ENCODE measurements at places on chromosomes 2 and 18. TPM values are rescaled to one million over a fixed set of nuclear protein-coding genes. Genes with fewer than 3 reads are reported as not detected.

Gene LYG2
- total RNA-seq = not detected

DNA sequence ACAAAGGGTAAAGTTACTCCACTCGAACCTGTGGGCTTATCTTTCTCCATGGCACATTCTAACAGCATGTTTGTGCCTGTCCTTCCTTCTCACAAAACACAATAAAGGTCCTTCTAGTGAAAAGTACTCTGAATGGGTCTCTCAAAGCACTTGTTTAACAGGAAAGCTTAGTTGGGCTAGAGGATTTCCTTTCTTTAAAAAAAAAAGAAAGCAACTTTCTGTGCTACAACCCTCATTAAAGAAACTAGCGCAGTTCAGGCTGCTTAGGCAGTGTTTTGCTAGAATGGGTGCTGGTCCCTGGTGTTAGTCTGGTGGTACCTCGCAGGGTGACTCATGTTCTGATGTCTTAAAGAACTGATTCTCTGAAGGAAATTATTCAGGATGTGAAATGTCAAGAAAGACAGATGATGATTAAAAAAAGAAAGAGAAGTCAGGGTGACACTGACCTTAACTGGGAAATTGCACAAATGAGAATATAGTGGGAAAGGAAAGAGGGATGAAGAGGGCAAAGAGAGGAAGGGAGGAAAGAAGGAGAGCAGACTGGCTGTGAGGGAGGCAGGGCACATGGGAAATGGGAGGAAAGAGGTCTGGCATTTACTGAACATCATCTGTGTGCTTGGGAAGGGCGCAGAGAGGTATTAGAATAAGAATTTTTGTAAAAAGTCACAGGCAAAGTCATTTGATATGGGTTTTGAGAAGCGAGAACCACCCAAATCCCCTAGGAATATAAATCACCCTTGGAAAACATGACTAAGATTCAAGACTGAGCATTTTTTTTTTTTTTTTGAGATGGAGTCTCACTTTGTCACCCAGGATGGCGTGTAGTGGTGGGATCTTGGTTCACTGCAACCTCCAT is 74.9 kb downstream of the ATP8B1 start:
- H3K27ac ChIP-seq = peak overlapping the region; percentile 67
- no peak overlapping the region for H3K4me3 ChIP-seq
- H3K4me1 ChIP-seq = peaks cover 24% of the 10 kb centered on the region
- H3K27me3 ChIP-seq = no peaks in the 10 kb centered on the region

Gene ACADL
- not detected for total RNA-seq

- DNase-seq = no peak
- no peaks in the 10 kb centered on the region for H3K27me3 ChIP-seq
- H3K4me3 ChIP-seq = no peak overlapping the region
- no peaks in the 10 kb centered on the region for H3K36me3 ChIP-seq
Measured at GRCh38 chr2:19171409-19171808, 187.0 kb downstream of the OSR1 start.

GRCh38 chr2:30678410-30679137 is 128.7 kb downstream of the CAPN13 start:
- no peak for DNase-seq
- no peak overlapping the region for H3K4me3 ChIP-seq
- H3K27me3 ChIP-seq = no peaks in the 10 kb centered on the region
- H3K36me3 ChIP-seq = no peaks in the 10 kb centered on the region

GRCh38 chr2:97918818-97919217 is 76.9 kb downstream of the TMEM131 start:
- no peak overlapping the region for H3K27ac ChIP-seq
- no peaks in the 10 kb centered on the region for H3K4me1 ChIP-seq
- no peak overlapping the region for H3K4me3 ChIP-seq
- no peak for DNase-seq
- H3K36me3 ChIP-seq = no peaks in the 10 kb centered on the region

GRCh38 chr2:21836719-21837118 is 713.0 kb downstream of the TDRD15 start:
- no peaks in the 10 kb centered on the region for H3K36me3 ChIP-seq
- H3K27ac ChIP-seq = no peak overlapping the region
- no peaks in the 10 kb centered on the region for H3K4me1 ChIP-seq
- no peak for DNase-seq
- no peaks in the 10 kb centered on the region for H3K27me3 ChIP-seq

DNA sequence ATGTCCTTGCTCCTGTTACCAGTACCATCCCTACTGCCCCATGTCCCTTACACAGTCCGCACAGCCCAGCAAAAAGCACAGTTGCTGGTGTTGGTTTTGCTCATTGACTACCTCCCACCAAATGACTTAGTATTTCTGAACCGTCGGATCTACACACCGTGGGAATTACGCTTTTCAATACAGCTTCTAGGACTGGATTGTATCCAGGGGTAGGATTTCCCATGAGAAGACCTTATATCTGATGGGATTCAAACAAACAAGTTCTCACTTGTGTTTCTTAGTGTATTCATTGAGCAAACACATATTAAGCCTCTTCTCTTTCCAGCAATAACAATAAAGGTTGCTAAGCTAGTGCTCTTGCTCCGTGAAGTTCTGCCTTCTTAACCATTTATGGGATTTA is 25.8 kb downstream of the TRAPPC12 start:
- H3K4me3 ChIP-seq = no peak overlapping the region
- no peak for DNase-seq
- H3K4me1 ChIP-seq = no peaks in the 10 kb centered on the region
- peaks cover 24% of the 10 kb centered on the region for H3K36me3 ChIP-seq
- no peak overlapping the region for H3K27ac ChIP-seq

DNA sequence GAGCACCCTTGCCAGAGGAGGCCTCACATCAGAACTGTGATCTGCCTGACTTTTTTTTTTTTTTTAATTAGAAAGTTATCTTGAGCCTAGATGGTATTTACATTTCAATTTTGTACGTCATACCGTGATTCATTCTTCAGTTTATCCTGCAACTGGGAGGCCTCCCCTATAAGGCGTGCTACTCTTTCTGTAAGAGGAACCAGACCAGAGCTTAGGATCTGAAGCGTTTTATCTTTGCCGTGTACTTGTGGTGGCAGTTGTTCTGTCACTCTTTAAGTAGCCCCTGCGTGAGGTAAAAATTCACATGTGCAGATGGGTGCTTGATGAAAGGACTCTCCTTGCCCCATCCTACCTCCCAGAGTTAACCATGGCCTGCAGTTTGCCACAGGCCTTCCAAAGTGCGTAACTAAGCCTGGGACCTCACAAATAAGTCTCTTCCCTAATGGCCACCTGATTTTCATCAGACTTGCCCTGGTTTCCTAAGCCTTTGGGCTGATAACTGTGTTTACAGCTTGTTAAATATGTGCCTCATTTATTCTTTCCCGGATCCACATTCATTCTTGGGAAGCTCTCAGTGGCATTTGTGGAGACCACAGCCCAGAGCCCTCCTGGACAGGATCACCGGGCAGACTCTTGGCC is 96.0 kb downstream of the MTCL1 start:
- no peaks in the 10 kb centered on the region for H3K27me3 ChIP-seq
- H3K27ac ChIP-seq = peak overlapping the region; percentile 95

Gene CCBE1
- 53.0 TPM for total RNA-seq

DNA sequence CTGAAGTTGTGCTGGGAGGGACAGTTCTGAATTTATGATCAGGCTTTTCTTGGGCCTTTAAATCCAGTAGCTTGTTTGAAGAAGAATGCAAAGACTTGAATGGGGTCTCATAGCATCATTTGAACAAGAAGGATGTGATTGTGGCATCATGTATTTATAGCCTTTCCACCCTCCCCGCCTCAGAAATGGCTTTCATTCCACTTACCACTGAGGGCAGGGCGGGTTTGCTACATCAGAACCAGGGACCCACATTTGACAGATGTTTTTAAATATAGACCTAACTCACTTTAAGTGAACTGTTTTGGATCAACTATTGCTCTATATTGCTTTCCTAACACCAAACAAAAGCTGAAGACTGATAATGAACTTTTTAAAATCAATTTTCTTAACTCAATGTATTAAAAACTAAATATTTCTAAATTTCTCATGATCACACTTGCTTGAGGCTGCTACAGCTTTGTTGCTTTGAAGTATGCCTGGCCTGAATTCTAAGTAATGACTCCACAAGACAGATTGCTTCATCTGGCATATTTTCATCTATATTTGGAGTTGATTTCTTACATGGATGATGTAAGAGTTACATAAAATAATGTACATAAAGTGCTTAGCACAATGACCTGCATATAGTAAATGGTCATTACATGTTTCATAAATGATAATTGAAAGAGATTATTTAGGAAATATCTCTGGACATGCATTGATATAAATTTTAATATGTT is 1552.9 kb upstream of the SLC39A10 start:
- no peaks in the 10 kb centered on the region for H3K27me3 ChIP-seq
- no peak for DNase-seq
- H3K4me1 ChIP-seq = no peaks in the 10 kb centered on the region
- H3K4me3 ChIP-seq = no peak overlapping the region

GRCh38 chr18:45275367-45276113 is 339.7 kb upstream of the SLC14A2 start:
- no peaks in the 10 kb centered on the region for H3K27me3 ChIP-seq
- H3K27ac ChIP-seq = no peak overlapping the region
- DNase-seq = no peak
- no peaks in the 10 kb centered on the region for H3K4me1 ChIP-seq

Gene COL3A1
- total RNA-seq = 3,160 TPM

Gene WDR75
- total RNA-seq = 36.2 TPM

GRCh38 chr2:127598711-127599110 is 47.2 kb upstream of the GPR17 start:
- no peak overlapping the region for H3K4me3 ChIP-seq
- peaks cover 7% of the 10 kb centered on the region for H3K4me1 ChIP-seq
- no peaks in the 10 kb centered on the region for H3K27me3 ChIP-seq
- no peaks in the 10 kb centered on the region for H3K36me3 ChIP-seq
- peak; percentile 25 for DNase-seq

- DNase-seq = no peak
- H3K27ac ChIP-seq = no peak overlapping the region
- H3K4me1 ChIP-seq = no peaks in the 10 kb centered on the region
Measured at GRCh38 chr18:79274823-79275222, 120.9 kb upstream of the NFATC1 start.

DNA sequence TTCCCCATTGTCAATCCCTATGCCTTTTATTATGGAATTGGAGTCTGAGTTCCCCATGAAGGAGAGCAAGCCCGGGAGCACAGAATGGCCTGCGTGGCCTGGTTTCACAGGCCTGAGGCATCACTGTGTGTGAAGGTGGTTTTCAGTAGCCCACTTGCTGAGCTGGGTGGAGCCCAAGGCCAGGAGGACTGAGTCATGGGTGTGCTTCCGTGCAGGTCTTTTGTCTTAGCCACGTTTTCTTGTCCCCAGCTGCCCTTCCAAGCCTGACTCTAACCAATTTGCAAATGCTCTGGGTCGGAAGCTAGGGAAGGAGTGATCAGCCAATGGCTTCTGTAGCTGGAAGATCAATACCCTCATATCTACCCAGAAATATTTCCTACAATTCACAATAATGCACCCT is 119.2 kb downstream of the MAPK4 start:
- DNase-seq = no peak
- H3K4me1 ChIP-seq = no peaks in the 10 kb centered on the region
- H3K4me3 ChIP-seq = no peak overlapping the region
- H3K27me3 ChIP-seq = no peaks in the 10 kb centered on the region
- no peaks in the 10 kb centered on the region for H3K36me3 ChIP-seq

Gene HEATR5B
- total RNA-seq = 29.3 TPM

Gene ITGB6
- under 0.01 TPM for total RNA-seq

GRCh38 chr2:16726577-16726976 is 60.9 kb upstream of the CYRIA start:
- H3K27ac ChIP-seq = no peak overlapping the region
- H3K4me3 ChIP-seq = no peak overlapping the region
- H3K27me3 ChIP-seq = no peaks in the 10 kb centered on the region

DNA sequence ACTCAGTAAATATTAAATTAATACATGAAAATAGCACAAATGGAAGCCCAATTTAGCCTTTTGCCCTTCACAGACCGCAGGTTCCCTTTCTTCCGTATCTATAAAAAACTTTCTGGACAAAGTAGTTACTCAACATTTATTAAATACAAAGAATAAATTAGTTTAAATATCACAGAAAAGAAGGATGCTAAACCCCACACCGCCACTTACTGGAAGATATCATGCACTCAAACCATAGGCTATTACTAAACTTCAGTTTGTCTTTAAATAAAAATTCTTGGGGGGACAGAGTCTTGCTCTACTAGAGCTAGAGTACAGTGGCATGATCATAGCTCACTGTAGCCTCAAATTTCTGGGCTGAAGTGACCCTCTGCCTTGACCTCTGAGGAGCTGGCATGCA is 120.7 kb upstream of the FHL2 start:
- peaks cover 22% of the 10 kb centered on the region for H3K4me1 ChIP-seq
- H3K4me3 ChIP-seq = no peak overlapping the region
- H3K36me3 ChIP-seq = no peaks in the 10 kb centered on the region
- DNase-seq = no peak
- H3K27ac ChIP-seq = no peak overlapping the region

- no peaks in the 10 kb centered on the region for H3K36me3 ChIP-seq
- no peak overlapping the region for H3K27ac ChIP-seq
- no peaks in the 10 kb centered on the region for H3K27me3 ChIP-seq
Measured at GRCh38 chr2:16019617-16020351, 79.4 kb downstream of the MYCN start.

Gene COLEC12
- 56.9 TPM for total RNA-seq

- no peak for DNase-seq
- H3K27ac ChIP-seq = no peak overlapping the region
Measured at GRCh38 chr2:16037808-16038457, 97.6 kb downstream of the MYCN start.

Gene RGPD8
- 25.0 TPM for total RNA-seq

DNA sequence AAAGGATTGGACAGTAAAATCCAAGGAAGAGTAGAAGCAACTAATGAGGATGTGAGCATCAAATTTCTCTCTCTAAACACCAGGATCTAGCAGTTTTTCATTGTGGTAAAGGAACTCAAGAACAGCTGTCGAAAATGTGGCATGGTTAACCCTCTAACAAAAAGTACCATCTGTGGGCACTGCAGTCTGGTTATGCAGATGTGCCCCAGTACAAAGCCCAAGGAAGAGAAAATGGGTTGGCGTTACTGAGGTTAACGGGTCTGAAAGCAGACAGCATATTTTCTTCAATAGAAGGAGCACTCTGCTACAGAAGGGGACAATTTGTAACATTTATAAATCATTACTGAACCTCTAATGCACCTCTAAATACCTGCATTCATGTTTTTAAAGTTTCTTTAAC is 253.0 kb upstream of the HNRNPA3 start:
- no peak overlapping the region for H3K4me3 ChIP-seq
- no peak overlapping the region for H3K27ac ChIP-seq
- DNase-seq = no peak
- H3K36me3 ChIP-seq = no peaks in the 10 kb centered on the region
- H3K27me3 ChIP-seq = no peaks in the 10 kb centered on the region
- no peaks in the 10 kb centered on the region for H3K4me1 ChIP-seq

Gene SKOR2
- total RNA-seq = not detected

- no peak for DNase-seq
- peaks cover 7% of the 10 kb centered on the region for H3K4me1 ChIP-seq
- H3K27me3 ChIP-seq = no peaks in the 10 kb centered on the region
- H3K27ac ChIP-seq = no peak overlapping the region
Measured at GRCh38 chr2:33032245-33032644, 85.5 kb downstream of the LTBP1 start.

Gene GCG
- total RNA-seq = not detected

All from osteoblast (primary cell).